Naive B cell (primary cell): ENCODE measurements at places on chromosomes 3 and 15. TPM values are rescaled to one million over a fixed set of nuclear protein-coding genes. Genes with fewer than 3 reads are reported as not detected.
A peak's percentile ranks its signal among the peaks of the same experiment; 100 is the strongest.

GRCh38 chr15:90376789-90377188 lies 11.3 kb upstream of the IQGAP1 start:
- H3K36me3 ChIP-seq, result peaks cover 8% of the 10 kb centered on the region
- H3K27me3 ChIP-seq, result no peaks in the 10 kb centered on the region
- peak overlapping the region; percentile 17 for H3K27ac ChIP-seq
- H3K4me3 ChIP-seq, result no peak overlapping the region
- H3K4me1 ChIP-seq, result peaks cover 15% of the 10 kb centered on the region

DNA sequence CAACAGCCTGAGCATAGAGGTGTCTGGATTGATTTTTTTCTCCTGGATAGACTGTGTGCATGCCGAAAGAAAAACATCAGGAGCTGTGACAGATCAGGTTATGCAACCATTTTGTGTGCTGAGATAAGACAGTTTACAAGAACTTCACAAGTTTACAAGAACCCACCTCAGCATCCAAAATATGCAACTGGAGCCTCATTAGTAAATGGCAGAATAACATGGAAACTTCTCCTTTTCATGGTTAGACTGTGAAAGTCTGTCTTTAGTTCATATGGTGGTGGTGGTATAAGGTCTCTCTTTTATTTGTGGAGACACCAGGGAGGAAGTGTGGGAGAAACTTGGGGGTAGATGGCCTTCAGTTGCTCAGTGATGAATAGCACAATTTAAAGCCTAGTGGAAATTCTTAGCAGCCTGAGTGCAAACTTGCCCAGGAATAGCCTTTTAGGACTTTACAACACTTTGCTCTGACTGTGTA lies 3.7 kb upstream of the ZNF609 start:
- H3K27ac ChIP-seq, result no peak overlapping the region
- H3K36me3 ChIP-seq, result no peaks in the 10 kb centered on the region
- DNase-seq, result no peak
- peak overlapping the region; percentile 78 for H3K4me3 ChIP-seq
- H3K27me3 ChIP-seq, result no peaks in the 10 kb centered on the region
- H3K4me1 ChIP-seq, result peaks cover 32% of the 10 kb centered on the region

DNA sequence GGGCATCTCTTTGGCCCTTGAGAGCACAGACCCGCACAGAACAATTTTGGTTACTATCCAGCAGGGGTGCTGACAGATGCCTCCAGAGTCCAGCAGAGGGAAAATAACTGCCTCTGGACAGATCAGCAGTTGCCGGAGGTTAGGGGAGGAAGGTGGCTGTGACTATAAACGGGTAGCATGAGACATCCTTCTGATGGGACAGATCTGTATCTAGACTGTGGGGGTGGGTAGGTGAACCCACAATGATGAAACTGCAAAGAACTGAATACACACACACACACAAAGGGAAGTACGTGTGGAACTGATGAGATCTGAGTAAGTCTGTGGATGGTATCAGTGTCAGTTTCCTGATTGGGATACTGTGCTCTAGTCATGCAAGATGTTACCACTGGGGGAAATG lies 21.2 kb downstream of the ADAMTS7 start:
- no peak for DNase-seq
- H3K4me3 ChIP-seq, result no peak overlapping the region
- H3K4me1 ChIP-seq, result no peaks in the 10 kb centered on the region
- H3K27me3 ChIP-seq, result no peaks in the 10 kb centered on the region

DNA sequence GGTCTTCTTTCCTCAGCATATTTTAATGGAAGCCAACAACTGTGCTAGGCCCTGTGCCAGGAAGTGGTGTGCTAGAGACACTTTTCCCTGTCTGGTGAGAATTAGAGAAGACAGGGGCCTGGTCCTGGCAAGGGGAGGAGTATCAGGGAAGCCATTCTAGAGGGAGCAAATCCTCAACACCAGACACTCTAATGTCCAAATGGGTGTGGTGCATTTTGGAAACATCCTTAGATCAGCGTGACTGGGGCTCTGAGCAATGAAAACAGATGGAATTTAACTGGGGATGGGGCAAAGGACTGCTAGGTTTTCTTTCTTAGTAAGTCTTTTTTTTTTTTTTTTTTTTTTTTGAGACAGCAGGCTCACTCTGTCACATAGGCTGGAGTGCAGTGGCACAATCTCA lies 7.7 kb upstream of the VPS18 start:
- H3K36me3 ChIP-seq, result no peaks in the 10 kb centered on the region
- no peak overlapping the region for H3K27ac ChIP-seq
- no peak overlapping the region for H3K4me3 ChIP-seq
- no peaks in the 10 kb centered on the region for H3K27me3 ChIP-seq
- peaks cover under 1% of the 10 kb centered on the region for H3K4me1 ChIP-seq
- no peak for DNase-seq

- DNase-seq, result no peak
- no peaks in the 10 kb centered on the region for H3K36me3 ChIP-seq
- no peak overlapping the region for H3K27ac ChIP-seq
These were observed 10.0 kb upstream of the PAQR5 start for GRCh38 chr15:69288531-69289341.

DNA sequence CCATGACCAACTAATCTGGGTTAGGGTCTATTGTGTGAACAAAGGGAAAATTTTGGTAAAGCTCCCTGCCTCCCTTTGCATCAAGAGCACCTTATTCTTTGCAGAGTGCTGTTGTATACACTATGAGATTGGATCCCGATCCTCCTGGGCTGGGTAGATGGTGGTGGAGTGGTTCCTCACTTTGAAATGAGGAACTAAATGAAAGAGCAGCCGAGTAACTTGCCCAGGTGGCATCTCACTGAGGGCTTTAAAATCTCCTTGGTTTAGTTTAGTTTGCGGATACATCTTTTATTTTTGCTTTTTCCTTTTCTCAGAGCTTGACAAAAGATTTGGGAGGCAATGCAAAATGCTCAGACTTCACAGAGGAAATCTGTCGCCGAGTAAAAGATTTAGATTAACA lies 19.4 kb downstream of the IDH3A start:
- H3K27me3 ChIP-seq, result no peaks in the 10 kb centered on the region
- no peaks in the 10 kb centered on the region for H3K36me3 ChIP-seq
- peaks cover 58% of the 10 kb centered on the region for H3K4me1 ChIP-seq
- H3K27ac ChIP-seq, result peak overlapping the region; percentile 44
- H3K4me3 ChIP-seq, result peak overlapping the region; percentile 44

DNA sequence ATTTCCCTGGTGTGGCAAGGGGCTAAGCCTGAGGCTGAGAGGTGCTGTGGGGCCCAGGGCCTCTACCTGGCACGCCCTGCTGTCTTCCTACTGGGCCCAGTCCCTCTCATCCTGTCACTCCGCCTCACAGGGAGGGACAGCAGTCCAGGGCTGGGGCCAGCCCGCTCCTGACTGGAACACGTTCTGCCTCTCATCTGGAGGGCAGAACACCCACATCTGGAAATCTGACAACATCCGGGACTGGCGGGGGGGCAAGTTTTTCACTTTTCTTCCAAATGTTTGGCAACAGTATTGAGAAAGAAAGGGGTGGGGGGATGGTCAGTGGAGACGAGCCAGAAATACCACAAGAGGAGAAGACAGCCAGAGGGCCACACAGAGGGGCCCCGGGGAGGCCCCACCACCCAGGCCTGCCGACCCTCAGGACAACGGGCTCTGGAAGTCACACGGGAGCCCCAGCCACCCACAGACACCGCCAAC lies 1.8 kb upstream of the MYL3 start:
- H3K27ac ChIP-seq, result no peak overlapping the region
- DNase-seq, result no peak
- no peaks in the 10 kb centered on the region for H3K4me1 ChIP-seq

GRCh38 chr3:71486831-71487230 lies 96.7 kb downstream of the FOXP1 start:
- H3K27me3 ChIP-seq, result no peaks in the 10 kb centered on the region
- DNase-seq, result no peak
- H3K4me3 ChIP-seq, result no peak overlapping the region
- no peak overlapping the region for H3K27ac ChIP-seq

- no peak for DNase-seq
- H3K27me3 ChIP-seq, result no peaks in the 10 kb centered on the region
- H3K36me3 ChIP-seq, result no peaks in the 10 kb centered on the region
- no peaks in the 10 kb centered on the region for H3K4me1 ChIP-seq
- H3K27ac ChIP-seq, result no peak overlapping the region
- no peak overlapping the region for H3K4me3 ChIP-seq
These were observed 15.6 kb downstream of the FAH start for GRCh38 chr15:80168421-80168820.

- peak overlapping the region; percentile 100 for H3K27ac ChIP-seq
- peaks cover 52% of the 10 kb centered on the region for H3K4me1 ChIP-seq
- no peaks in the 10 kb centered on the region for H3K27me3 ChIP-seq
- H3K4me3 ChIP-seq, result peak overlapping the region; percentile 95
- H3K36me3 ChIP-seq, result peaks cover 4% of the 10 kb centered on the region
- DNase-seq, result no peak
These were observed 1.1 kb downstream of the CNBP start for GRCh38 chr3:129182390-129183185.

GRCh38 chr3:112405845-112406244 lies 72.9 kb downstream of the CD200 start:
- H3K27ac ChIP-seq, result peak overlapping the region; percentile 93
- no peak for DNase-seq
- H3K27me3 ChIP-seq, result no peaks in the 10 kb centered on the region
- H3K4me3 ChIP-seq, result no peak overlapping the region
- H3K4me1 ChIP-seq, result peaks cover 20% of the 10 kb centered on the region

GRCh38 chr15:25525741-25526140 lies 86.9 kb upstream of the UBE3A start:
- H3K4me1 ChIP-seq, result no peaks in the 10 kb centered on the region
- no peak overlapping the region for H3K27ac ChIP-seq
- H3K4me3 ChIP-seq, result no peak overlapping the region

- no peaks in the 10 kb centered on the region for H3K4me1 ChIP-seq
- no peak for DNase-seq
- H3K4me3 ChIP-seq, result no peak overlapping the region
- H3K27me3 ChIP-seq, result no peaks in the 10 kb centered on the region
These were observed 65.9 kb upstream of the MLF1 start for GRCh38 chr3:158505117-158505516.

DNA sequence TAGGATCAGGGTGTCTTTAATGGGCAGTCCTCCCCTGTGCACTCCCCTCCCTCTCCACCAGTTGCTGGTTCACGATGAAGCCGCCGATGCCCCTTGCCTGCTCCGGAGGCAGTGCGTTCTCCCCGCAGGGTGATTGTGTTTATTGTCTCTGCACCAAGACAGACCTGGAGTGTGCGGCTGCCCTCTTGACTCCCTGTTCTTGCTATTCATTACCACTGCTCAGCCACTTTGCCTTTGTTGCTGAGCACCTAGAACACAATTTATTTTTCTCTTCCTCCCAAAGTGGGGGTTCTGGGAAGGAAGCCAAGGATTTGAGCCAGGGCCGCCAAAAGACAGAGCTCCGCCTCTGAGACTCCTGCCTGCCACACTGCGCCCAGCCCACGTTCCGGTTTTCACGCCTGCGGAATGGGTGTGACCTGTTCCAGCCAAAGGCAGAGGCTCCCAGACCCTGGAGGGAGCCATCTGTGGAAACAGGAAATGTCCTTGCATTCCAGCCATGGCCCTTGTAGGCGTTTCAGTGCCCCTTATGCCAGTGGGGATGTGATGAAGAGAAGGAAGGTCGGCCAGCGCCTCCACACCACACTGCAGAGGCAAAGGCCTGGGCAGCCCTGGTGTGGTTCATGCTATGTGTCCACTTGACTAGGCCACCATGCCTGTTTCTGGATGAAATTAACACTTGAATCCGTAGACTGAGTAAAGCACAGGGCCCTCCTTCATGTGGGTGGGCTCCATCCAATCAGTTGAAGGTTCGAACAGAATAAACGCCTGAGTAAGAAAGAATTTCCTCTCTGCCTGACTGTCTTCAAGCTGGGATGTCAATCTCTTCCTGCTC lies 85.8 kb downstream of the HMG20A start:
- H3K4me3 ChIP-seq, result no peak overlapping the region
- no peaks in the 10 kb centered on the region for H3K27me3 ChIP-seq
- peaks cover 34% of the 10 kb centered on the region for H3K4me1 ChIP-seq
- H3K27ac ChIP-seq, result no peak overlapping the region
- no peak for DNase-seq
- H3K36me3 ChIP-seq, result no peaks in the 10 kb centered on the region

DNA sequence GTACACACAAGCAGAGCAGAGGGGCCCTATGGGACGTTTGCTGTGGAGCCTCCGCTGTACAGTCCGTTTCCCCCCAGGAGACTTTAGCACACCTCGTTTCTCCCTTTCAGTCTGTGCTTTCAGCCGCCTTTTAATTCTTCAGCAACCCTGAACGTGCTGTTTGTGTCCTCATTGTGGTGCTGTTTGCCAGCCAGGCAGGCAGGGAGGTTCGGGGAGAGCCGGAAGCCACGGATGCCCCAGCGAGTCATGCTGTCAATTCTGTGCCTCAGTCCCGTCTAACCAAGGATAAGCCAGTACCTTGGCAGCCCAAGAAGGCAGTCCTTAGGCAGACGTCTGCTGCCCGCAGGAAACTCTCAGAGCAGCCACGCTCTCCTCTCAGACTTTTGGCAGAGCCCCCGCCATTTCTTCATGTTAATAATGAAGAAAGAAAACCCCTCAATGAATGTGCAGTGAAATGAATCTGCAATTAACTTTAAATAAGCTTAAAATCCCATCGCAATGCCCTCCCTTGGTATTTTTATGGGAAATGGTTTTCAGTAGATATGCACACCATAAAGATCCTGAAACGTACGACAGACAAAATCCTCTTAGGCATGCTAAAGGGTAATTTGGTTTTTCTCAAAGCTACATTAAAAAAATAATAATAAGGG lies 158.6 kb downstream of the UACA start:
- DNase-seq, result no peak
- H3K4me3 ChIP-seq, result no peak overlapping the region
- H3K27ac ChIP-seq, result no peak overlapping the region
- no peaks in the 10 kb centered on the region for H3K4me1 ChIP-seq
- H3K27me3 ChIP-seq, result peaks cover 36% of the 10 kb centered on the region

Gene CAMK2N2
- not detected for polyA plus RNA-seq

Gene CLSTN2
- polyA plus RNA-seq, result not detected

Gene SEMA3G
- not detected for polyA plus RNA-seq

Gene ZNF770
- polyA plus RNA-seq, result 123 TPM

Gene TLR9
- 4.1 TPM for polyA plus RNA-seq

Gene C3orf20
- polyA plus RNA-seq, result not detected

Gene SLC28A1
- polyA plus RNA-seq, result not detected

Gene CNBP
- 1,098 TPM for polyA plus RNA-seq
